Right lobe of liver (tissue), 6 donors: ENCODE measurements at places on chromosomes 11 and 22. TPM values are rescaled to one million over a fixed set of nuclear protein-coding genes. Genes with fewer than 3 reads are reported as not detected.

GRCh38 chr11:36488096-36488495 is 22.0 kb downstream of the TRAF6 start:
- DNase-seq = no peak

PRSS23 gene
- total RNA-seq = 10.1 TPM

IFITM5 gene
- not detected for total RNA-seq

FLRT1 gene
- not detected for total RNA-seq

- DNase-seq = no peak
These were observed 40.2 kb downstream of the F2 start for GRCh38 chr11:46759196-46759595.

GRCh38 chr11:95364324-95365295 is 133.6 kb upstream of the SESN3 start:
- DNase-seq = no peak

- peak; percentile 57 for DNase-seq
These were observed 18.7 kb downstream of the SLC6A5 start for GRCh38 chr11:20618083-20618482.

JHY gene
- not detected for total RNA-seq

CCDC87 gene
- total RNA-seq = 0.12 TPM

CREB3L1 gene
- 0.37 TPM for total RNA-seq

DNA sequence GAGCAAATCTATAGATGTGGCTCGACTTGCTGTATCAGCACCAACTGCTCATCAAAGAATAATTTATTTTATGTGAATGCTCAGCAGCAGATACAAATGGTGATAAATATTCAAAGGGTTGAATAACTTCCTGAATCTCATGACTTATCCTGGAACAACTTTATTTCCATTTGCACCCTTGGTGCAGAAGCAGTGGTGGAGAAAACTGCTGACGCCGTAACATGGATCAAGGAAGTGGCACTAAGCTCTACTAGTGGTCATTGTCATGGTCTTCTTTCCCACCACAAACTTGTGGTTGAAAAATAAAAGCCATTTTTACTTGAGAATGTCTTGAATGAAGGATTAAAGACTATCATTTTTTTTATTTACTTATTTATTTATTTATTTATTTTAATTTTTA is 14.6 kb downstream of the MARK2 start:
- DNase-seq = peak; percentile 12

DNA sequence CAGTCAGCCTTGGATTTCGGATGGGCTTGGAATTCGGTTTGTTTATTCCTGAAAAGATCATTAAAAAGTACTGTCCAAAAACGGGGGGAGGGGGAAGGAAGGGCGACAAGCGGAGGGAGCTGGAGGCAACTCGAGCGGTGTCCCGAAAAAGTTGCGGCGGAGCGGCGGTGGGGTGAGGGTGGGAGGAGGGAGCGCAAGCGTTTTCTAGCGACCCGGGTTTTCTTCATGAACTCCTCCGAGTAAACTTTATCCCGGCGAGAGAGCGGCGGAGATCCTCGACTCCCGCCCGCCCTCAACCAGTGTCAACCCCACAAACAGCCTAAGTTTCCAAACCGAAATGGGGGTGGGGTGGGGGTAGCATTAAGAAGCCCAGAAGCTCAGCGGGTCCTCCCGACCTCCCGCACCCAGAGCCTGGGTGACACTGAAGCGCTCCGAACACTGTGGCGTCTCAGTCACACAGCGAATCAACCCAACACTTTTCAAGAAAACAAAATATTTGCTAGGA is 133.0 kb upstream of the C11orf58 start:
- peak; percentile 49 for DNase-seq

- no peak for DNase-seq
These were observed 11.3 kb downstream of the TPCN2 start for GRCh38 chr11:69059985-69060384.

THRSP gene
- 36.1 TPM for total RNA-seq

DNA sequence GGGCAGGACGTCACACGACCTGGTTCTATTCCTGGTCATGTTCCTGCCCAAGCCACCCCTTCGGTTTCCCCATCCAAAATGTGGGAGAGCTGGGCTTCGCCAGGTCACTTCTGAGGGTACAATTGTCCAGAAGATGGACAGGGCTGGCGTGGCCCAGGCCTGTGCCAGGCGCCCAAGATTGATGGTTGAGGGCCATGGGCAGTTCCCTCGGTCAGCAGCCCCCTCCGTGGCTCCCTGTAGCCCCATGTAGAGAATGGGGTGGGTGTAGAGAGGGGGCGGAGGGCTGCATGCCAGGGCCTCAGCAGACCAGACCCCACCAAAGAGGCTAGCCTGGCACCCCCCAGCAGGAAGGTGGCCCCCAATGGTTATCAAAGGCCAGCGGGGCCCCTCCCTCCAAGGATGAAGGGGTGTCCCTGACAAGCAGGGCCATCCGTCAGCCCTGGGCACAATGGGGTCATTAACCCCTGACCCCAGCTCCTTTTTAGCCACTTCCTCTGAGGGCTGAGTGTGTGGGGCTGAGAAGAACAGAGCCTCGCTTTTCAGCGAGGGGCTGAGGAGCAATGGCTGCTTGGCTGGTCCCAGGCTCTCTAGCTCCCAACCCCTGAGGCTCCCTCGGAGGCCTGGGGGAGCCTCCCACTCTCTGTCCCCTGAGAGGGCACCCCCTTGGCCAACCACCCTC is 11.0 kb upstream of the PICK1 start:
- DNase-seq = no peak
